ENCODE measurements at places on chromosomes 13 and 19. TPM values are rescaled to one million over a fixed set of nuclear protein-coding genes. Genes with fewer than 3 reads are reported as not detected.

CALR3 gene
- not detected for total RNA-seq

TCF3 gene
- total RNA-seq, result 196 TPM

PRR22 gene
- total RNA-seq, result 5.6 TPM

ZIK1 gene
- 0.46 TPM for total RNA-seq

ZNF558 gene
- total RNA-seq, result 32.4 TPM

SNAPC2 gene
- 40.1 TPM for total RNA-seq

KLK12 gene
- total RNA-seq, result not detected

LRRC63 gene
- 0.26 TPM for total RNA-seq

SIAH3 gene
- total RNA-seq, result not detected

DDX49 gene
- total RNA-seq, result 145 TPM

HNRNPA1L2 gene
- total RNA-seq, result 6.2 TPM

Measured in PC-3 (cell line).